Neural progenitor cell (in vitro differentiated cells): ENCODE measurements at places on chromosomes 12 and 14.

- no peak for DNase-seq
These were observed 324.2 kb downstream of the ZFP36L1 start for GRCh38 chr14:68468437-68469207.

GRCh38 chr14:69982886-69983285, 103.7 kb downstream of the SMOC1 start:
- DNase-seq, result no peak

GRCh38 chr14:90726656-90727055, 89.6 kb downstream of the TTC7B start:
- peak; percentile 64 for DNase-seq

- DNase-seq, result no peak
These were observed 58.5 kb upstream of the PPP4R3A start for GRCh38 chr14:91568626-91569025.

- DNase-seq, result no peak
These were observed 18.6 kb downstream of the LGMN start for GRCh38 chr14:92729634-92730358.

DNA sequence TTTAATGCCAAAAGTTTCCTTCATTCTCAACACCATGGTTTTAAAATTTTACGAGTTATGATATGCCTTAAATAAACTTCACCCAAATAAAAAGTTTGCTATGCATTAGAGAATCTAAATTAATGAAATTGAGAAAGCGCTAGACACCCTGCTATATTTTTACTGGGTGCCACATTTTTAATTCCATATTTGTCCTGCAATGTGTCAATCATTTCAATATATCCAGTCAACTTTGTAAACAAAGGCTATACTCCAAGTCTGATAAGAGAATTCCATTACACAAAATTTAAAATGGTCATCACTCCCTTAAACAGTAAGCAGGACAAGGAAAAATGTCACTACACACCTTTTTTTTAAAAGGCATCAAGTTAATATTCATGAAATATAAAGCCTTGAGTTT, 1.9 kb downstream of the PPP1R12A start:
- no peak for DNase-seq

DNA sequence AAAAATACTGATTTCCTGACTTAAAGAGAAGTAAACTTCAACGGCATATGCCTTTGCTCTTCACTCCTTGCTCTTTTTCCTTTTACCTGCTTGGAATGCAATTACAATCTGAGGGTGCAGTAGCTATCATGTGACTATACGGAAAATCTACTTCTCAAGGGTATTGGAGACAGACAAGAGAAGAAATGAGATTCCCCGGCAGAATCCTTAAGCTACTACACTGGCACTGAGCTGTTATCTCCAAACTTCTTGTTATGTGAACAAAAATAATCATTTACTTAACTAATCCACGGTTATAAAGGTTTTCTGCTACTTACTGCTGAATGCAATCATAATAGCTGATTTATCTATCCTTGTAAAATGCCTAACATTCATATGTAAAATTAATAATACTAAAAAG, 118.0 kb upstream of the IFNG-AS1 start:
- DNase-seq, result no peak

DNA sequence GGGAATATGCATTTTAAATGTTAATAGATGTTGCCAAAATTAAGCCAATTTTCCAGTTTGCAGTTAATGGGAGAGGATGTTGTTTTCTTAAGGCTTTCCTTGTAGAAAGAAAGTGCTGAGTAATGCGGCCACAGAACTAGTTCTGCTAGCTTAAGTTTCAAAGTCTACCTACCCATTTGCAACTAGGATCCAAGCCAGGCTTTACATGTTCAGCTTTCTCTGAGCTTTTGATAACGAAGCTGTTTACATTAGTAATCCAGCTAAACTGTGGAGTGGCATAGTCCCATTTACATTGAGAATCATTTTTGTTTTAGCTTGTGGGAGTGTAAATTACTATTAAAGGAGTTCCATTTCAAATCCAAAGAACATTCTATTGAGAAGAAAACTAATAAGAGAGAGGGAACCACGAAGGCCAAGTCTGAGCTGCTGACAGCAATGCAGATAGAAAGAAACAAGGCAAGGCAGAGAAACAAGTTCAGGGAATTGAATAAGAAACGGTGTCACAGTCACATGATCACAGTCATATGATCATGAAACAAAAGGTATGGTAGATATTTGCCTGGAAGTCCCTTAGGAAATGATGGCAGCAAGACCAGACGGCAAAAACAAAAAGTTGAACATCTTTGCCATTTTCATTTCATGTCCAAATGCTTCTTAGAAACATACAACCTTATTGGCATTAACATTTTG, 274.9 kb downstream of the PAWR start:
- DNase-seq, result no peak

- no peak for DNase-seq
These were observed 138.7 kb upstream of the PZP start for GRCh38 chr12:9346866-9347327.

DNA sequence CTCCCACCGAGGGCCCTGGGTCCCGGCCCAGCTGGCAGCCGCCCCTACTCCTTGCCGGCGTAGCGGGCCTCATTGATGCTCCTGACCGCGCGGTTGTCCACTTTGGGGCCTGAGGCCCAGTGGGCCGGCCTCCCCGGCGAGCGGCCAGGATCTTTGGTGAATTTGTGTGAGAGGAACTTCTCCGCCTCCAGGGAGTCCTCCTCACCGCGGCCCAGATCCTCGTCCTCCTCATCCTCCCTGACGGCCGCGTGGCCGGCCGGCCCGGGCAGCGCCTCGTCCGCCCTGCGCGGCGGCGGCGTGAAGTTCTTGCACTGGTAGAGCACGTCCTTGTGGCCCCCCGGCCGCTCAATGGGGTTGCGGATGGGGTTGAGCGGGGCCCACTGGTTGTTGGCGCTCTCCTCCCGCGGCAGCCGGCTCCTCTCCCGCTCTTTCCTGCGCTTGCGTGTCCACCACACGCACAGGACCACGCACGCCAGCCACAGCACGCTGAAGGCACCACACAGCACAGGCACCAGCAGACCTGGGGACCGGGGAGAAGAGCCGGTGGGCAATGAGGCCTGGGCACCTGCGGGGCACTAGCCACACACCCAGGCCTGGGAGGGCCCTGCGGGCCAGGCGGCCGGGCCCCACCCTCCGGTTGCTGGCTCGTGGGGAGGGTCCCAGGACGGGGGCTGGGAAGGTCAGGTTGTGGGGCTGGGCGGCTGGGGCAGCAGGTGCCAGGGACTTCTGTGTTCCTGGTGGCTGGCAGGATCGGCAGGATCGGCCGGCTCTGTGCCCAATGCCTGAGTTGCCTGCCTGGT, 25.7 kb downstream of the JAG2 start:
- no peak for DNase-seq

GRCh38 chr14:72443256-72443655, 450.6 kb downstream of the DPF3 start:
- no peak for DNase-seq

- no peak for DNase-seq
These were observed 454.8 kb downstream of the AEBP2 start for GRCh38 chr12:19894050-19894449.

GRCh38 chr14:99035268-99035667, 236.7 kb downstream of the BCL11B start:
- DNase-seq, result no peak

DNA sequence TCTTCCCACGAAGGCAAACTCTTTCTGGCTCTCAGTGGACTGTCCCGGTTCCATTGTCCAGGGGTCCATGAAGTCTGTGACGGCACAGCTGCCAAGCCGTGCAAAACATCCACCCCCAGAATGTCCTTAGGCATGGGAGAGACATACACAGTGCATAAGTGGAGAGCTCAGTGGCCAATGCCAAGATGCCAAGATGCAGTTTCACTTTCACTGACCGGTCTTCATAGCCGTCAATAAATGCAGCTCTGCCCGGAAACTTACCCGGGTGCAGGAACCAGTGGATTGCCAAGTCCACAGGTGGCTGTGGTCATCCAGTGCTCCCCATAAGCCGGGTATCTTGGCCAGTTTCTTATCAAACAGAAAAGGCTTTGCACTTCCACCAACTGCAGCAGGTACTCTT, 162.3 kb downstream of the PTCSC3 start:
- DNase-seq, result no peak

GRCh38 chr12:77943466-77943865, 112.8 kb downstream of the NAV3 start:
- no peak for DNase-seq

- peak; percentile 44 for DNase-seq
These were observed 47.1 kb downstream of the IL31 start for GRCh38 chr12:122126713-122127597.

DNA sequence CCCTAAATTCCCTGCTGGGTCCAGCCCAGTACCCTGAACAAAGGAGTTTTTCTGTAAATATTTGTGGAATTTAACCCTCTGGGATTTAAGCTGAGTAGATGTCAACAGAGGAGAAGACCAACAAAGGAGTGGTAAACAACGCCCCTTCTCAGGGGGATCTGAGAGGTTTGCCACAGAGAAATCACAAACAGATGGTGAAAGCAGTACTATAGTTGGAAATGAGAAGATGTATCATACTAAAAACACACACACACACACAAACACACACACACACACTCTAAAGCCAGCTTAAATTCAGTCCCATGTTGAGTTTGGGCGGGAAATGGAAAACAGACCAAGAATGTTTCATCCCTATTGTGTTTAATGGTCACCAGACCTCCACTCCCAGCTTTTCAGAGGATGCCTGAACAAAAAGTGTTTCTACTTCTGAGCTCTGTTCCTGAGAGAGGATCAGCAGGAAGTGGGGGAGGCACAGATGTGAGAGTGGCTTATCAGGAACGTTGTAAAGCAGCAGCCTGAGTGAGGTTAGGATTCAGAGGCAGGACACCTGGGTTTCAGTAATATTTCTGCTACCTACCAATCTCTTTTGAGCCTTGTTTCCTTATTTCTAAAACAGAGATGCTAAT, 3.2 kb downstream of the BIN2 start:
- peak; percentile 86 for DNase-seq

DNA sequence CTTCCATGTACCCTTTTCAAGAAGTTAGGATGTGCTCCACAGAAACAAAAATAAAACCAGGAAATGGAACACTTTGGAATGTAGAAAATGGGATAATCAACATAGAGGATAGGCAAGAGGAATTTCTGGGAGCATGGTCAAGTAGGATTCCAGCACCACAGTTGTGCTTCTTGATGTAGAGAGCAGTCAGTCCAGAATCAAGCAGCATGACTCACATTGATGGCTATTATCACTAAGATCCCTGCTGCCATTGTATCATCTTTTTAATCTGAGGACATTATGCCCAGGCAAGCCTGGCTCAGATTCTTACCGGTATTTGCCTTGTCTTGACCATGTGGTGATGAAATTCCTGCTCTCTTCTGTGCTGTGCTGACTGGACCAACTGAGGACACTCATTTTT, 5.7 kb downstream of the ETFRF1 start:
- no peak for DNase-seq

- DNase-seq, result no peak
These were observed 151.1 kb upstream of the TBX3 start for GRCh38 chr12:114835031-114835430.
